Activated naive CD8-positive, alpha-beta T cell treated with anti-CD3 and anti-CD28 coated beads, Interleukin-2, amount 10 ng/mL, durations not matched to agents 7 days and 5 days (primary cell): ENCODE measurements at places on chromosomes 4 and X.
A peak's percentile ranks its signal among the peaks of the same experiment; 100 is the strongest.

GRCh38 chr4:99458911-99459447 is 23.8 kb upstream of the ADH7 start:
- DNase-seq: no peak

DNA sequence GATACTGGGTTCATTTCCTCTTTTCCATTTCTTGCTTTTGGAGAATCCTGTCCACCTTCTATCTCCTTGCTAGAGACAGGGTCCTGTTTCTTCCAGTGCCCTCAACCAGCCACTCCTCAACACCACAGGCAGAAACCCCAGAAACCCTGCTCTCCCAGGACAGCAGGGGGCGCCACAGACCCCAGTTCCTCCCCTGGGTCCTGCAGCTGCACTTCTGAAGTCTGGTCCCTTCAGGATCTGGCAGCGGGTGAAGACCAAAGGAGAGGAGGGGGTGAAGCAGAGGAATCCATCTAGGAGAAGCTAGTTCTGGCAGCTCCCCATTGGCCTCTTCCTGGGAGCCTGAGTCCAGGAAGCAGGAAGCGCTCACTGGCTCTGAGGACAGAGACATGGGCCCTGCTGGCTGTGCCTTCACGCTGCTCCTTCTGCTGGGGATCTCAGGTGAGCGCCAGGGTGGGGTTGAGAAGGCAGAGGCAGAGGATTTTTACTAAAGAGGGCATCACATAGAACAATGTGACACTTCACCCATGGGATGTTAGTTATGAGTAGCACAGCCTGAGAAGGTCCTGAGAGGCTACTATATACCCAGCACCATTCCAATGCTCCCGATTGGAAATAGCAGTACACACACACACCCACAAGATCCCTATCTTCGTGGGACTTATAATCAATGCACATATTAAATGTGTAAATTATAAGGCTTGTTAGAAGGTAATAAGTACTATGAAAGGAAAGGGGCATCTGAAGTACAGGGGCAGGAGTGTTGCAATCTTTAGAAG is at the start of gene PRSS48:
Gene PRSS48 (plus strand): TSS at position 375 of the 776 bp plus-strand sequence. CDS start 12 bp downstream, at position 387.
- DNase-seq: peak; percentile 65

DNA sequence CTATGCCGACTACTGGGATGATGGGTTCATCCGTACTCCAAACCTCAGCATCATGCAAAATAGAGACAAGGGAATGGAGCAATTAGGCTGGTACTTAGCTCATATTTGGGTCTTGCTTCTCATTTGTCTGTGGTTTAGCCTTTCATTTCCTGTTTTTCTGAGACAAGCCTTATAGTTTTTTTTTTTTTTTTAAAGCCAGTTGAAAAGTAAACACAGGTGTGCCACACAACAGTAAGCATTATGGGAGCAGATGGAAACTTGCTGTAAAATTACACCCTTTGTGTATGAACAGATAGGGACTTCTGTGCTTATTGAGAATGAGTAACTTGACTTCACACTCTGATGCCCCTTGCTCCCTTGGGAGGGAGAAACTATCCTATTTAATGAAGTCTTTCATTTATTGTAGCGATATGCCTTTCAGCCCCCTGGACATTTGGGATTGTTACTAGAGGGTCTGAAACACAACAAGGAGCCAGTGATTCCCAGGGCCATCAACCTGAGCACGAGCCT is 13.7 kb downstream of the RASSF6 start:
- no peak for DNase-seq

GRCh38 chr4:37976507-37976906 is 16.3 kb downstream of the PTTG2 start:
- DNase-seq: no peak

GRCh38 chrX:140766024-140766611 is 56.6 kb downstream of the LINC00632 start:
- peak; percentile 21 for DNase-seq

DNA sequence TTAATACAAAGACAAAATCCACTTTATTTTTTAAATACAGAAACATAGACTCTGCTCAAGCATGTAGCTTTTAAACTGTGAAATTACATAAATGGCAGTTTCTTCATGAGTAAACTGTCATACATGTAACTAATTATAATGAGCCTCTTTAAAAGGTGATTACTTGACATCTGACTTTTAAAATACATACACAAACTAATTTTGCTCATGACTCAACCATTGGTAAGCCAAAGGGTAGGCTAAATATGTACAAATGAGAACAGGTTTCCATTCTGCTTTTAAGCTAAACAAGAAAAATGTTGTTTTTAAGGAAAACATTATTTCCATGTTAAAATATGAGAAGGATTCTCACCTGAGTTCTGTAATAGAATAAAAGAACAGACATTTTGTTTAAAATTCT is 27.9 kb downstream of the CAMK2D start:
- no peak for DNase-seq

DNA sequence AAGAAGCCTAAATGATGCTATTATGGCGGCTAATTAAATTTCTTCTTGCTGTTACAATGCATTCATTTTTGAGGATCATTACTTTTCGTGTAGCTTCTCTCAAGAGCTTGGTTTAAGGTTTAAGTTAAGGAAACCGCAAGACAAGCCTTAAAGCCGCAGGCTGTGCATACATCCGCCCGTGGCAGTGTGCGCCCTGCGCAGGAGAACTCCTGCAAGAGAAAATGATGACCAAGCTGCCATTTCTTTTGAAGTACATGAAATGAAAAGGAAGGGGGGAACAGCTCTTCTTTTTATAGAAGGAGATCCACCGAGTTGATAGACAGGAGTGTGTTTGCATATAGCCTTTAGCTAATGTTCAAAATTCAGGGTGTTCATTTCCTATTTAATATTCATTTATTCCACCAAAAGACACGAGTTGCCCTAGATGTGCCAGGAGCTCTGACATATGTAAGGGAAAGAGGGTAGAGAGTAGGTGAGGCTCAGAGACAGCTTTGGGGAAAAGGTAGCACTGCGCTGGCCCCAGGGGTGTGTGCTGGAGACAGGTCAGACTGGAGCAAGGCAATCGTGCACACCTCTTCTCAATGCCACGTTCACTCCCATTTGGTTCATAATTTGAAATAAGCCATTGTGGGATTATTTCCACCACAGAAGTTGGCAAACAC is 112.1 kb upstream of the LDB2 start:
- DNase-seq: no peak

- DNase-seq: no peak
Measured at GRCh38 chr4:170047771-170048354, 21.7 kb upstream of the MFAP3L start.

DNA sequence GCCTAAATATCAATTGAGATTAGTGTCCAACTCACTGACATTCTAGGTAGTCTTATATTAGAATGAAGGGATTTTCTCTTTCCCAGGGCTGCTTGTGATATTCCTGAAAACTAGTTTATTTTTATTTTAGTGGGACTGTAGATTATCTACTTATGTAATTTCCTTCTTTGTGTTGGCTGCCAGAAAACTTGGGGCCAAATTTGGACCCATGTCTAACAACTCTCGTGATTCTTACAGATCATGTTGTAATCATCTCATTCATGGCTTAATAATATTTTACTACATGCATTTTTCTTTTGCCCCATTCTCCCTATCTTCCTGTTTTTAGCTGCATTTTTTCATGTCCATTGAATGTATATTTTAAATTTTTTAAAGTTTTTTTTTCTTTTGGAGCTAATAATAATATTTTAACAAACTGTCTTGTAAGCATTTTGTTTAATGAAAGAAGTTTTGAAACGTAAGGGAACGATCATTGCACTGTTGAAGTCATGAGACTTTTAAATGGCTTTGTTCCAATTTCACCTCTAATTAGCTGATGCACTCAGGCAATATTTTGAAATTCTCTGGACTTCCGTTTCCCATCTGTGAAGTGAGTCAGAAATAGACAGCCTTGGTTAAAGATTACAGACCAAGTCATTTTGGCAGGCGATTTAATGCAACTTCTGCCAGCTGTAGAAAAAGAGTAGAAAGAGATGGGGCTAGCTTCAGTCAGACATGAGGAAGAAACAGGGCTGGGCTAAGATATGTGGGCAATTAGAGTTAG is 14.3 kb upstream of the TDO2 start:
- no peak for DNase-seq

DNA sequence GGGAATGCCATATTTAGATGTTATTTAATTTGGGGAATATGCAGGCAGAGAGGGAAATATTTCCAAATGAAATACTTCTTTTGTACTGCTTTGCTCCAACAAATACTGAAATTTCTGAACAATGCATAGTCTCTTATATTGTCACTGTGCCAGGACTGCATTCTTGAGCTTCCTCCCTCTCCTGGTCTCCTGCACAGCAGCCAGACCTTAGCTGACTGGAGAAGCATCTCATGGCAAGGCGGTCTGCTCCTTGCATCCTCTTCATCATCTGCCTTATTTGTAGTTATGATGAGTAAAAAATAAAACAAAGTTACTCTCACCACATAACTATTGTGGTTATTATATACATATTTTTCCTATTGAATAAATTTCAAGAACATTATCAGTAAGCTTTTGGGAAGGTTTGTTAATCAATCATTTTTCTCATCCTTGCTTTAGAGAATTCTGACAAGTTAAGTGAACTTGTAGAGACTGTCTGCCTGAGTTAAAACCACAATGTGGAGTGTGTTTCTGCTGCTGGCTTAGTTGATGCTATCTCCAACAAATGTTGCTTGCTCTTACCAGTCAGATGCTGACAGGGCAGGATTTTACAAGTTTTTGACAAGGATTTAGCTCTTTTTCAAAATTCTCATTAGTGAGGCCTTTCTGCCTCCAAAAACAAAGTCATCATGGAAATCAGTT is 153.6 kb downstream of the SOWAHB start:
- no peak for DNase-seq

DNA sequence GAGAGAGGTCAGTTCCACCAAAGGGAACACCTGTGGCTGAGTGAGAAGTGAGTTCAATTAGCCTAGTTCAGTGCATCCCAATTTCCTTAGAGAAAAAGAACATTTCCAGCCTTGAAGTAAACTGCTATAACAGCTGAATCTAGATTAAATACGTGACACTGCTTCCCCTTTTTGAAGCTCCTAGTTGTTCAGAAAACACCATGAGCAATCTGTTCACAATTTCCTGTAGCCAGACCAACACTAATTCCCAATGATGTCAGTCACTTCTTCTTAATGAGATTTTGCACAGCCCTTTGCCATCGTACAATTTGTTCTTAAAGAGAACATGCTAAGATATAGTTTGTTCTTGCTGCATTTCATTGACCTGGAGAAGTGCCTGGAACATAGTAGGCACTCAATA is 144.6 kb upstream of the EDNRA start:
- no peak for DNase-seq

GRCh38 chr4:183987987-183988392 is 82.9 kb downstream of the STOX2 start:
- DNase-seq: no peak
